ENCODE measurements at places on chromosomes 5 and 9.
A peak's percentile ranks its signal among the peaks of the same experiment; 100 is the strongest.

DNA sequence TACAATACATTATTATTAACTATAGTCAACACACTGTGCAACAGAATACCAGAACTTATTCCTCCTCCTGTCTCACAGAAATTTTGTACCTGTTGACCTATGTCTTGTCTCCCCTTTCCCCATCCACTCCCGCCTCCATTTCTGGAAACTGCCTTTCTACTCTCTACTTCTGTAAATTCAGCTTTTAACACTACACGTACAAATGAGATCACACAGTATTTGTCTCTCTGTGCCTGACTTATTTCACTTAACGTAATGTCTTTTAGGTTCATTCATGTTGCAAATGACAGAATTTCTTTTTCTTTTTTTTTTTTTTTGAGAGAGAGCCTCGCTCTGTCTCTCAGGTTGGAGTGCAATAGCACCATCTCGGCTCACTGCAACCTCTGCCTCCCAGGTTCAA is 19.5 kb downstream of the MEF2C start:
- no peak for DNase-seq

DNA sequence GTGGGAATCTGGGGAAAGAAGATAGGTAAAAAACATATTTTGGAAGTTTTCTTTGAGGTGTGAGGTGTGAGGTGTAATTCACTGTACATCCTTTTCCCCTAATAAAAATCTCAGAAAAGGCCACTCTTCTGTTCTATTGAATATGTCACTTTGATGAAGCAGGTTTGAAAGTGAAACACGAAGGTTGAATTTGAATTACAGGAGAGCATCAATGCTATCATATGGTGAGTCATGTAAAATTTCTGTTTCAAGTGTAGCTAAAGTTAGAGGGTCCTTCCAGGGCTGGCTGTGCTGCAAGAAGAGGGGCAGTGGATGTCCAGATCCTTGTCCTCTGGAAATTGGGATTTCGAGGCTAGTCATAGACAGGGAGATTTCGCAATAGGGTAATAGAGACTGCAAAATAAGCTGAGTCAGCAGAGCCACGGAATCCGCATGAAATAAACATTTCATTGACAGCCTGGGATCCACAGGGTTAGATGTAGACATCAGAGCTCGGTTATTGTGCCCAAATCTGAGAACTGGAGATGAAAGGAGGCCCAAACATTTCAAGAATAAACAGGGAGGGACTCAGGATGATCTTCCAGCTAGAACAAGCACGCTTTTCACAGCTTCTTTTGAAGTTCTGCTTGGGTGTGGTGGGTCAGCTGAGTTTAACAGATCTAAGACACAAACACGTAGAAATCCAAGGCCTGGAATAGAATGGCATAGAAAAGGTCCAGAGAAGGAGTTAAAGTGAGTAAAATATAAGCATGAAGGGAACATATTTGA is 194.4 kb upstream of the CDKN2B start:
- no peak for DNase-seq

GRCh38 chr5:89513299-89514044 is 630.5 kb upstream of the MEF2C start:
- no peak for DNase-seq

DNA sequence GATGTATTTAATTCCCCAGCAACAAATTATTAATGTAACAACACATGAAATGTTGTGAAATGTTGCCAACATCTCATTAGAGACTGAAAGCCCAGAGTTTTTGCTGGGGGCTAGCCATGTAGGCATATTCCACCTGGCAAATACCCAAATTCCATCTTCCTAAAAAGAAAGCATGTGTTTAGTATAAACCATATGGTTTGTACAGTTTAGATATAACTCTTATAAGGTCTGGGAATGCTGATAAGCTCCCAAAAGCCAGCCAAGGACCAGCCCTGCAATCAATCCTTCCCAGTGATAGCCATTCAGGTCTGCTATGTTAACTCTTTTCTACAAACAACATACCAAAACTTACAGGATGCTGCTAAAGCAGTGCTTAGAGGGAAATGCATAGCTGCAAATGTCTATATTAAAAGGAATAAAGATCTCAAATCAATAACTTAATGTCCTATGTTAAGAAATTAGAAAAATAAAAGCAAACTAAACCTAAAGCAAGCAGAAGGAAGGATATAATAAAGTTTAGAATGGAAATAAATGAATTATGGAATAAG is 158.9 kb downstream of the AUH start:
- no peak for DNase-seq

- DNase-seq = no peak
These were observed 232.8 kb downstream of the PDE4D start for GRCh38 chr5:59660737-59661136.

DNA sequence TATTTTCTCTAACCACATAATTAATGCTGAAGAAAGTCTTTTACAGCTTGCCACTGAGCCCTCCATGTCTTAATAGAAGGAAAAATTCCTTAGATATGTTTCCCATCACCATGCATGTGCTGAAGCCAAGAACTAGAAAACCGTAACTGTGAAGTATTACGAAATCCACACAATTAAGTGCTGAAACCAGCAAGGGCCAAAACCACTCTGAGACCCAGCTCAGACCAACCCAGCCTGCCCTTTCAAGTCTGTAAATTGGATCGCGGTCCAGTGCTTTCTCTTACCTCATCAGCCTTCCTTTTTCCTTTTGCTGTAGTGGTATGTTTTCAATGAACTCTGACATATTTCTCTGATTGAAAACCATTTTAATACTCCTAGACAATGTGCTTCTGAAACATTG is 26.3 kb downstream of the SEMA5A start:
- DNase-seq = no peak

GRCh38 chr9:116094846-116095245 is 58.7 kb upstream of the PAPPA start:
- no peak for DNase-seq

DNA sequence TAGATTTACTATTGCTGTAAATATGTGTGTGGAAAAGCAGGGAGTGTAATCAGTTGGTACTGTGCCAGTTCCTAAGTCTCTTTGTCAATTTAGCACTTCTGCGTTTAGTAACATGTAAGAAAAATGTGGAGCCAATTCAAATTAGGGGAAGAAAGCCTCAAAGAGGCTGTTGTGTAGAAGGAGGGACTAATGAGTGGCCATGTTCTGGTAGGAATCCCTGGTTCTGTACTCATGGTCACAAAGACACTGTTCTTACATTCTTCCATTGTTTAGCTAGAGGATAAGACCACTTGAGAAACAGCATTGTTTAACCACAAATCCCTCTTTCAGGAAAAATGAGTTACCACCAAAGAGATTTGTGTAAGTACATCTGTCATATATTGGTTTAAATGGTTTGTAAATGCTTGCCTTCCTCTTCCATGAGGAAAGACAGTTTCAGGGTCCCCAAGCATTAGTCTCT is 14.9 kb downstream of the ARHGEF28 start:
- DNase-seq = no peak

- no peak for DNase-seq
These were observed 30.3 kb upstream of the RFK start for GRCh38 chr9:76424491-76424890.

- DNase-seq = no peak
These were observed 180.5 kb downstream of the CNTLN start for GRCh38 chr9:17315341-17315740.

DNA sequence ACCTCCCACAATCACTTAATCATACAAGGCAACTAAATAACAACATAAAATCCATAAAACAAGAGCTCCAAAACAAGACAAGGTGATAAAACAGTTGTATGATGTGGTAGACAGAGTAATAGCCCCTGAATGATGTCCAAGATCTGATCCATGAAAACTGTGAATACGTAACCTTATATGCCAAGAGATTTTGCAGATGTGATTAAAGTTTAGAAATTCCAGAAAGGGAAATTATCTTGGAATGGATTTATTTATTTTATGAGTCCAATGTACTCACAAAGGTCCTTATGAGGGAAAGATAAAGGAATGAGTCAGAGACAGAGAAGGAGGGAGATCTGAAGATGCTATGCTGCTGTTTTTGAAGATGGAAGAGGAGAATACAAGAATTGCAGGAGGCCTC is 1775.7 kb upstream of the C9orf72 start:
- no peak for DNase-seq

GRCh38 chr5:131998431-131999040 is 12.9 kb downstream of the ACSL6 start:
- no peak for DNase-seq

DNA sequence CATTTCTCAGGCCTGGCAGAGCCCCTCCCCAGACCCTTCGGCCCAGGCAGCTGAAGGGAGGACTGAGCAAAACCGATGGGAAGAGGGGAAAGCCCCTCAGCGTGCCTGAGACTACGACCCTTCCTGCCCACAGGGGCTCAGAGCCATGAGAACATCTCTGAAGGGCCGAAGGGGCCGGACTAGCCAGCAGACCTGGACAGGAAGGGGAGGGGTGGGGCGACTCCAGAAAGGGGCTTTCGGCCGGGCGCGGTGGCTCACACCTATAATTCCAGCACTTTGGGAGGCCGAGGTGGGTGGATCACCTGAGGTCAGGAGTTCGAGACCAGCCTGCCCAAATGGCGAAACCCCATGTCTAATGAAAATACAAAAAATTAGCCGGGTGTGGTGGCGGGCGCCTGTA is 85.8 kb upstream of the PHYKPL start:
- no peak for DNase-seq

GRCh38 chr9:35954942-35955546 is 2.9 kb downstream of the OR2S2 start:
- DNase-seq = no peak

- DNase-seq = no peak
These were observed 145.0 kb upstream of the TNC start for GRCh38 chr9:115262952-115263351.

- DNase-seq = no peak
These were observed 100.3 kb downstream of the AUH start for GRCh38 chr9:91261417-91261816.

DNA sequence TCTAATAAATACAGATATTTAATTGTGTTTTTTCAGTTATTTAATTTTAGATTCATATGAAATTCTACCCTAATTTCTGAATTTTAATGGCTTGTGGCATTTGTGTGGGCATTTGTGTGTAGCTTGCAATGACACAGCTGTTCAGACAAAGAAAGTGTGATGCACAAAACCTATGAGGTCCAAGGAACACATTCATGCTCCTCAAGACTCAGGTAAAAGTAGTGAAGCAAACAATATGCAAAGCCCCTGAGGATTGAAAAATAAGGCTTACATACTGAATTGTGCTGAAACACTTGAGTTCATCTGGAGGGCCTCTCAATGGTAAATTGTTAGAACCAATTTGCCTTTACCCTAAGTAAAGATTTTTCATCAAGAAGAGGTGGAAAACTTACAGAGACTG is 28.1 kb downstream of the IL7R start:
- DNase-seq = no peak

GRCh38 chr9:126611592-126612325 is 2.0 kb upstream of the LMX1B start:
- peak; percentile 65 for DNase-seq

GRCh38 chr9:75002422-75003023 is 25.6 kb downstream of the CARNMT1 start:
- DNase-seq = no peak

GRCh38 chr5:31809050-31809870 is 170.3 kb downstream of the PDZD2 start:
- DNase-seq = no peak

GRCh38 chr9:77454663-77455062 is 193.5 kb downstream of the GNA14 start:
- no peak for DNase-seq

DNA sequence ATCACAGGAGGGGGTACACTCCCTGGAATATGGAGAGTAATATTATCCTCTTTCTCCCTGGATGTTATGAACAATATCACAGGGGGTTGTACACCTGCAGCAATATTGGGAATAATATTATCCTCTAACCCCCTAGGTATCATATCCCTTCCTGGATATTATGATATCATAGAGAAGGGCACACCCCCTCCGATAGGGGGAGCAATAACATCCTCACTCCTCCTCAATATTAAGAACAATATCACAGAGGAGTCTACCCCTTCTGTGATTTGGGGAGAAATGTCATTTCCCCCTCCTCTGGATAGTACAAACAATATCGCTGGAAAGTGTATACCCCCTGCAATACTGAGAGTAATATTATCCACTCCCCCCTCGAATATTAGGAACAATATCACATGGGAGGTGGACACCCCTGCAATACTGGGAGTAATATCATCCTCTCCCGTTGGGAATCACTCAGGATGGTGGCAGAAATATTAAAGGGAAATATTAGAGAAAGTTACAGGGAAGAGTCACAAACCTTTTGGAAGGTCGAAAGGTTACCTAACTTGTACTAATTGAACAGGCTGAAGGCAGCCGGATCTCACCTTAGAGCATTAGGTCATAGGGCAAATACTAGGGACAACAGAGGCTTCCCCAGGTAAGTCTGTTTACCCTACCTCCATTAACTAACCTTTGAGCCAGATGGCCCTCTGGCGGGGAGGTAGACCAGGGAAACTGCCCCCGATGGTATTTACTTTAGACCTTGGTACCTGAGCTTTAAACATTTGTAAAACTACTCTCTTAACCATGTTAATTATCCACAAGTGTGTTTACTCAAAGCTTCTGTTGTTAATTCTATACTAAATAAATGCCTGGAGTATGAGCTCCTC is 57.5 kb upstream of the FREM1 start:
- no peak for DNase-seq

- no peak for DNase-seq
These were observed 18.1 kb downstream of the OLFML2A start for GRCh38 chr9:124794902-124795491.

DNA sequence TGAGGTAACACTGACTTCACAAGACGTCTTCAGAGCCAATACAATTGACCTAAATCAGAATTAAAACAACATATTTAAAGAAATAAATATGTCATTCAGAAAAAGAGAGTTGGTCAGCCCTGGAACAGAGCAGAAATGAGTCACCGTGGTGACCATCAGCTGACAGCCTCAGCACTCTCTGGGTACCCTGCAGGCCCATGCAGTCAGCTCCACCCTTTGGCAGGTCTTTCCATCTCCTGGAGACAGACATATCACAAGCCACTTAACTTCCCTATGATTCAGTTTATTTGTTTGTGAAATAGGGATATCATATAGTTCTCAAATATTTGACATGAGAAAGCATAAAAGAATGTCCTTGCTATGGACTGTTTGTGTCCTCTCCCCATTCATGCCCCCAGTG is 151.6 kb upstream of the MEF2C start:
- no peak for DNase-seq

DNA sequence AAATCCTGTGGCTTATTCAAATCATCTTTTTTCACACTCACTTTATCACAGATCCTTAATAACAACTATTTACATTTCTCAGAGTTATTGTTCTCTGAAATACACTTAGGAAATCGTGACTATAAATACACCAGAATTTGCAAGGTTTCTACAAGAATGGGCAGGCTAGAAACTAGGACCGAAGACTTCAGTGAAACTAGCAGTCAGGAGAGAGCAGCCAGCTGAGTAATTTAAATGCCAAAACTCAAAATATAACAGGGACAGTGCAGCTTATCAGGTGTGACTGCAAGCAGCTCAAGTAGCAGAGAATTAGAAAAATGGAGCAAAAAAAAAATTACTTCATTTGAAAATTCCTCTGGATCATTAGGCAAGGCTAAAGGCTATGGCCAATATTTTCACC is 719.3 kb upstream of the ZNF608 start:
- DNase-seq = no peak

- no peak for DNase-seq
These were observed 72.9 kb downstream of the RFK start for GRCh38 chr9:76321195-76321828.

All from stimulated activated CD8-positive, alpha-beta memory T cell treated with anti-CD3 and anti-CD28 coated beads, Interleukin-4, amount 100 ng/mL, for 24 hours (primary cell).